ENCODE measurements at places on chromosomes 1 and 21. TPM values are rescaled to one million over a fixed set of nuclear protein-coding genes. Genes with fewer than 3 reads are reported as not detected.

The OR2T2 gene
- total RNA-seq, result 4.4 TPM

The DPT gene
- total RNA-seq, result 0.10 TPM

The LAMB3 gene
- total RNA-seq, result 0.31 TPM

DNA sequence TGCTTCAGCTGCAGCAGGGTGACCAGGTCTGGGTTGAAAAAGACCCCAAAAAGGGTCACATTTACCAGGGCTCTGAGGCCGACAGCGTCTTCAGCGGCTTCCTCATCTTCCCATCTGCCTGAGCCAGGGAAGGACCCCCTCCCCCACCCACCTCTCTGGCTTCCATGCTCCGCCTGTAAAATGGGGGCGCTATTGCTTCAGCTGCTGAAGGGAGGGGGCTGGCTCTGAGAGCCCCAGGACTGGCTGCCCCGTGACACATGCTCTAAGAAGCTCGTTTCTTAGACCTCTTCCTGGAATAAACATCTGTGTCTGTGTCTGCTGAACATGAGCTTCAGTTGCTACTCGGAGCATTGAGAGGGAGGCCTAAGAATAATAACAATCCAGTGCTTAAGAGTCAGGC is 2.9 kb downstream of the C1QA start:
- no peak for DNase-seq
- no peak overlapping the region for H3K4me3 ChIP-seq
- H3K36me3 ChIP-seq, result no peaks in the 10 kb centered on the region
- no peaks in the 10 kb centered on the region for H3K4me1 ChIP-seq
- no peak overlapping the region for H3K27ac ChIP-seq

- H3K27ac ChIP-seq, result no peak overlapping the region
- H3K4me3 ChIP-seq, result no peak overlapping the region
Measured at GRCh38 chr1:39969048-39969447, 14.1 kb downstream of the MFSD2A start.

- no peaks in the 10 kb centered on the region for H3K4me1 ChIP-seq
- H3K4me3 ChIP-seq, result no peak overlapping the region
Measured at GRCh38 chr1:234292548-234292947, 80.7 kb upstream of the COA6 start.

DNA sequence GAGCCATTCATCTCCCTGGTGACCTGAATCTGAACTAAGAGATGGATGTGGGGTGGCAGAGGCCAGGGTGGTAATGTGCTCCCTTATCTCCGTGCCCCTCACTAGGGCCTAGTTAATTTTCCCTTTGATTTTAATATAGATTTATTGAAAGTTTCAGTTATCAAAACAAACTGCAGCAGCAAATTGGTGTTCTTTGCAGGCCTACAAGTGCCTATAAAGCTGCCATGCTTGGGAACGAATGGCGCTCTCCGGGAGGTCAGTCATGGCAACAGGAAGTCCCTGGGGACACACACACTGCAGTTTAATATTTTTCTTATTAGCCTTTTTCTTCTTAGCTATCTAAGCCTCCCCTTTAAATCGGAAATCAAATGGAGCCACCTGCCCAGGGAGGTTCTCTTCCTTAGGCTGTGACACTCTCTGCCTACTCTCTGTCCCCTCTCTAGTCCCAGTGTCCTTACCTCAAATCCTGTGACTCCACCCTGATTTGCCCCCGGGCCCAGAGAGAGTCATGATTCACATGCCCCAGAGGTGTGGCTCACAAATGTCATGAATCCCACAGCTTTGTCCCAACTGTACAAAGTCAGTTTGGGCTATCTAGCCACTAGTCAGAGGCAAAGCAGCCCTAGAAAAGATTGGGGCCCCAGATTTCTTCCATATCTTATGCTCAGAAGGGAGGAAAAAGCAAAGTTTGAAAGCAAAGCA is 4.3 kb upstream of the ERI3 start:
- H3K27ac ChIP-seq, result no peak overlapping the region
- no peaks in the 10 kb centered on the region for H3K36me3 ChIP-seq
- H3K4me1 ChIP-seq, result peaks cover 6% of the 10 kb centered on the region
- no peak for DNase-seq
- no peaks in the 10 kb centered on the region for H3K27me3 ChIP-seq

DNA sequence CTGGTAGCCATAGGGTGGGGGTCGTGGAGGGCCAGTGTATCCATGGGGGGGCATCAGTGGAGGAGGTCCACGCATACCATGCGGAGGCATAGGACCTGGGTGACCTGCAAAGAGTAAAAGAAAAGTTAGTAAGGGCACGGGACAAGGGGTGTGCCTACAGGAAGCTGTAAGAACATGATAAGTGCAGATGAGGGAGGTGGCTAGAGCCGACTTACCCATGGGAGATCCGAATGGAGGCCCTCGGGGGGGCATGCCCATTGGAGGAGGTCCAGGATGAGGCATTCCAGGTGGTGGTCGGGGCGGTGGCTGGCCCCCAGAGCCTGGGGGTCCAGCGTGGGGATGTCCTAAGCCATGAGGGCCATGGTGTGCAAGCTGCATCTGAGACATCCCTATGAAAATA is 4.0 kb downstream of the SF3B4 start:
- no peak overlapping the region for H3K27ac ChIP-seq
- peaks cover 7% of the 10 kb centered on the region for H3K36me3 ChIP-seq
- no peak for DNase-seq
- no peaks in the 10 kb centered on the region for H3K27me3 ChIP-seq
- H3K4me1 ChIP-seq, result peaks cover 10% of the 10 kb centered on the region

- no peaks in the 10 kb centered on the region for H3K36me3 ChIP-seq
- peaks cover under 1% of the 10 kb centered on the region for H3K4me1 ChIP-seq
- H3K27me3 ChIP-seq, result no peaks in the 10 kb centered on the region
- DNase-seq, result no peak
- no peak overlapping the region for H3K27ac ChIP-seq
Measured at GRCh38 chr1:36182734-36183133, 26.8 kb downstream of the MAP7D1 start.

- no peak for DNase-seq
- no peaks in the 10 kb centered on the region for H3K4me1 ChIP-seq
- peaks cover 8% of the 10 kb centered on the region for H3K36me3 ChIP-seq
- no peak overlapping the region for H3K27ac ChIP-seq
- H3K27me3 ChIP-seq, result no peaks in the 10 kb centered on the region
Measured at GRCh38 chr21:46646541-46647154, 11.2 kb downstream of the PRMT2 start.

DNA sequence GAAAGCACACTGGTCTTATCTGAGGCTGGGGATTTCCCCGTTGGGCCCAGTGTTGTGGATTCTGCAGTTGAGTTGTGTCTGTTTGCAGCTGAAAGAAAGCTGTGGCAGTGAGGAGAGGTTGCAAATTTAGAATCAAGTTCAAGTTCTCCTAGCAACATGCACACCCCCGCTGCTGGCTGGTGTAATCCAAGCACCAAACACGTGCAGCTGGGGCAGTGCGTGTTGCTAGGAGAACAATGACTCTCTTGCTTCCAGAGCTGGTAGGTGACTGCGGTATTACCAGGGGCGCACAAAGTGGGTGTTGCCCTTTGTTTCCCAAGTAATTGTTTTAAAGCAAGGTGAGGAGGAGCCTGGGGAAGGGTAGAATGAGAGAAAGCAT is 91.5 kb downstream of the IER5 start:
- H3K4me1 ChIP-seq, result peaks cover 12% of the 10 kb centered on the region
- peak; percentile 4 for DNase-seq
- no peaks in the 10 kb centered on the region for H3K36me3 ChIP-seq
- no peaks in the 10 kb centered on the region for H3K27me3 ChIP-seq
- no peak overlapping the region for H3K4me3 ChIP-seq

DNA sequence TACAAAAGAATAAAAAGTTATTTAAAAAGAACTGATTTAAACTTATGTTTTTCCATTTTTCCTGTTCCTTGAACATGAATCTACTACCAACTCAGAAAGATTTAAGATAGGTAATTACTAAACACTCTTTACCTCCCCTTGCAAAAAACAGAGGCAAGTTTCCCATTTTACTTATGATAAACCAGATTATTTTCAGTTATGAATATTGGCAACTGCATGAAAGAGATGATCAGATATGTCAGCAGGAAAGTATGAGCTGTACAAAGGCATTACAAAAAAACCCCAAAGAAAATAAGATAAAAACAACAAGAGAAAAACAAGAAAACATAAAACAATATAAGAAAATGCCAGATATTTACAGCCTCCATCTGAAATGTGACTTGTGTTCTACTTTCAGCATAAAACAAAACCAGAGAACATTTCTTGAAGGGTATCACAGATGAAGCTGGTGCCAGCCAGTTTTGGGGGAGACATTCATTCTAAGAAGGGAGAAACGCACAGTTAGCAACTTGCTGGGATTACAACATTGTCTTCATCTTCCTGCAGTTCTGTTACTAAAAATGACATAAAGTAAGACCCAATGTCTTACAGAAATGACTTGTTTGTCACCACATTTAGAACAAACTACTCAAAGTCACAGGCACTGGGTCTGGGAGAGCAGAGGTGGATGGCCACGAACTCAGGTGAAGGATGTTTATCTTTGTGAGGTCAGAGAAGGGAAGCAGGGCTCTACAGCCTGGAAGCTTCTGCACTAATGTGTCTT is 19.1 kb downstream of the ZC3H12A start:
- no peak overlapping the region for H3K4me3 ChIP-seq
- no peaks in the 10 kb centered on the region for H3K4me1 ChIP-seq
- H3K27ac ChIP-seq, result no peak overlapping the region

Measured in GM12878 (cell line).